ENCODE measurements at places on chromosomes 5 and 9.

DNA sequence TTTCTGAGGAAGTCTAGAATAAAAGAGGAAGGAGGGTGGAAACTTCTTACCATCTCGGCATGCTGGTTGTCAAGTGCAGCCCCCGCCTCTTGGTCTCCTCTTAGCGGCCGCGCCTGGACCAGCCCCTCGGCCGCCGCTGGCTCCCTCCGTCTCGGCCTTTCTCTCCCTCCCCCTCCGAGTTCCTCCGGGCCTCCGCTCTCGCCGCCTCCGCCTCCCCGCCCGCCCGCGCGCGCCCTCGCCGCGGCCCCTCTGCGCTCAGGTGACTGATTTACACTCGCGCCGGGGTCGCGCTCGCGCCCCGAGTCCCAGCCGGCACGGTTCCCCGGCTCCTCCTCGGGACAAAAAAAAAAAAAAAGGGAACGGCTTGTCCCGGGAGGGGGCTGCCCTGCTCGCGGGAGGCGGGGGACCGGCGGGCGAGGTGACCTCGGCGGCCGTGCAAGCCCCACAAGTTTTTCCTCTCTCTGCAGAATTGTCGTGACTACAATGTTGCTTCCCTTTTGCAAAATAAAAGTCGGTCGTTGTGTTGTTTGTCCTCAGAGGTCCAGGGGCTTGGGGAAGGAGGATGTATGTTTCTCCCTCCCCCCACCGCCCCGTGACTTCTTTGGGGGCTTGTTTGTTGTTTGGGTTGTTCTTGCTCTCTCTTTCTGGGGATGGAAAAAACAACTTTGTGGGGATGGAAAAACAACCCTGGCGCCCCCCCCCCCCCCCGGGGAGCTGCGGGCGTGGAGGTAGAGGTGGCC, at the start of gene BNC2:
TSS of gene BNC2 (minus strand) at position 75 of the 740 bp plus-strand sequence. CDS start at position 53, 22 bp downstream.
- no peak for DNase-seq

DNA sequence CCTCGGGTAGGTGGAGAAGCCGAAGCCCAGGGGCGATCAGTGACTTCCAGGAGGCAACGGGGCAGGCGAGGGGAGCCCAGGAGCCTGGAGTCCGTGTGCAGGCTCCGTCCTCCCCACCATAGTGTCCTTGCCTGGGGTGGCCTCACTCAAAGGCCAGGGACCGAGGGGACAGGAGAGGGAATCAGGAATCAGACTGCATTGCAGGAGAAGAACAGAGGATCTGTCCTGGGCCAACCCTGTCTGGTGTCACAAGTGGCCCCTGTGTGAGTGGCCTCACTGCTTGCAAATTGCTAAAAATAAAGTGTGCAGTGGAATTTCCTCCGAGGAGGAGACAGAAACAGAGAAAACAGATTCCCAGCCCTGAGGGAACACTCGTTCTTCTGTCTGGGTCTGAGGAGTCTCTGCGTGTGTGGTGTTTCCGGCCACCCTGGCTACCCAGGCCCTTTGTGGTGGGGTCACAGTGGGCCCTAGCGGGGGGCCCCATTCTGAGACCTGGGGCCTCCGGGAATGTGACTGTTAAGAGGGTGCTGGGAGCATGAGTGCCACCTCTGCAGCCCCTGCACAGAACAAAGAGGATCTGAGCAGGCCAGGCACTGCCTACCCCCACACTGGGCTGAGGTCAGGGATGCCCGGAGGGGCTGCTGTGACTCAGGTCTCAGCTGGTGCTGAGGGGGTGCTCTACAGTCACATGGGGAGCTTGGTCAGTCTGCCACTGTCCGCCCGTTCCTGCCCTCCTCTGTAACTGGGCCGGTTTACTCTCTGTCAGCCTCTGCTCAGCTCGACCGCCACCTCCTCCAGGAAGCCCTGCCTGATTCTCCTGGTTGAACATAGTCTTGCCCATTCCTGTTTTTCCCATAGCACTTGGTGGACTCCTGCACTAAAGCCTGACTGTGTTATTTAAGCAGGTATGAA, 7.4 kb downstream of the TRAF1 start:
- no peak for DNase-seq

DNA sequence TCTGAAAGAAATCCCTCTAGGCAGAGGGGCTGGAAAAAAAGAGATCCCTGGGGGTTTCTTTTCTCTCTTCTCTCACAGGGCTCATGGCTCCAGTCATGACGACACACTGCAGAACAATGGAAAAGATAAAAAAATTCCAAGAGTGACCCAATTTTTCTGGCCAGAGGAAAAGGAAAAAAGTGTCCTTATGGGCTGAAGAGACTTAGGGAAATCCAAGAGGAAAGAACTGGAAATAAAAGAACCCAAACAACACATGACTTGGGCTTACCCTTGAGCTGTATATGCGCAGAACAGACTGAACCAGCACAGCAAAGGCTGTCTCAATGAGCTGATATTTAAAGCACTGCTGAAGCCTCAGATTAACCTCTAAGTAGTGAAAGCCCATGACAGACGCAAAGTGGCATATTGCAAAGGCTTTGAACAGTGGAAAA, 102.4 kb downstream of the SMIM23 start:
- DNase-seq, result no peak

- no peak for DNase-seq
Observed at GRCh38 chr9:134437403-134438194, 111.3 kb downstream of the RXRA start.

DNA sequence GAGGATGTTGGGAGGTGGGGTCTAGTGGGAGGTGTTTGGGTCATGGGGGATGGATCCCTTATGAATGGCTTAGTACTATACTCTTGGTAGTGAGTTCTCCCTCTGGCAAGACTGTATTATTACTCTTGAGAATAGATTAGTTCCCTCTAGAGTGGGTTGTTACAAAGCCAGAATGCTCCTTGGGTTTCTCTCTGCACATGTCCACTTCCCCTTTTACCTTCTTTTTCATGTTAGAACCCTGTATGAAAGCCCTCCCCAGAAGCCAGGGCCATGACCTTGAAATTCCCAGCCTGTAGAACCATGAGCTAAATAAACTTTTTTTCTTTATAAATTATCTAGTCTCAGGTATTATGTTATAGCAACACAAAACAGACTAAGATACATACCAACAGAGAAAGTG, 31.1 kb downstream of the SLC24A2 start:
- no peak for DNase-seq

- no peak for DNase-seq
Observed at GRCh38 chr9:14627513-14627912, 65.7 kb downstream of the ZDHHC21 start.

- DNase-seq, result peak; percentile 97
Observed at GRCh38 chr9:35657546-35658136, at the start of gene RMRP. RMRP (minus strand) TSS chr9:35658019.

- no peak for DNase-seq
Observed at GRCh38 chr5:77791356-77791755, 15.2 kb upstream of the TBCA start.

DNA sequence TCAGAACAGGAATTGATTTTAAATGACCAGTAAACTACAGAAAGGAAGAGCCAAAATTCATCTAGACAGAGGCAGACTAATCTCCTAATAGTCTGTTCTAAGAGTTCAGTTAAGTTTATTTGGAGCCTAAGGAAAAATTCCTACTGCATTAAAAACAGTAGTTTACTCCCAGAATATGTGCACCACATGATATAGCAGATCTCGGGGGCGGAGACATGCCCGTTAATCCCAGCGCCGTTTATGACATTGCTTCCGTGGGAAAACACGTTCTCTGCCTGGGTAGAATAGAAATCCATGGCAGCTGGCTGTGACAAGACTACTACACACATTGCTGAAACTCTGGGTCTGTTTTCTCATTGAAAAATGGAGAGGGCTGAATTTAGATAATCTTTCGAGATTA, 11.4 kb downstream of the HABP4 start:
- no peak for DNase-seq

DNA sequence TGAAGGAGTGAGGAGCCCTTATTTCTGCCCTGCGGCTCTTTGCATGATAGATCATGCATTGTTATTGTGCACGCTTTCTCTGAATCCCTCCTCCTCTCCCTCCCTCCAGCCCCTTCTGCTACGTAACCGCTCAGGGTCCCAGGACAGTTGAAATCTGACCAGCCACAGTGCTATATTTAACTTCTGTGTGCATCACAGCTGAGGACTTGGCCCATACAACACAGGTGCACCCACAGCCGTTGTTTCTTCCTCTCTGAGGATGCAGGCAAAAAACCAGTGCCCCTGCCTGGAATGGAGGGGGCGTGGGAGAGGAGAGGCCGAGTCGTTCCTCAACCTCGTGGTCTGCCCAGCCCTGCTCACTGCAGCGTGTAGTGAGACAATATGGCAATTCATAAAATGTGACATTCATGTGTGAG, 335.6 kb upstream of the CLINT1 start:
- DNase-seq, result no peak

GRCh38 chr9:137970686-137971476, 93.3 kb downstream of the CACNA1B start:
- DNase-seq, result no peak

DNA sequence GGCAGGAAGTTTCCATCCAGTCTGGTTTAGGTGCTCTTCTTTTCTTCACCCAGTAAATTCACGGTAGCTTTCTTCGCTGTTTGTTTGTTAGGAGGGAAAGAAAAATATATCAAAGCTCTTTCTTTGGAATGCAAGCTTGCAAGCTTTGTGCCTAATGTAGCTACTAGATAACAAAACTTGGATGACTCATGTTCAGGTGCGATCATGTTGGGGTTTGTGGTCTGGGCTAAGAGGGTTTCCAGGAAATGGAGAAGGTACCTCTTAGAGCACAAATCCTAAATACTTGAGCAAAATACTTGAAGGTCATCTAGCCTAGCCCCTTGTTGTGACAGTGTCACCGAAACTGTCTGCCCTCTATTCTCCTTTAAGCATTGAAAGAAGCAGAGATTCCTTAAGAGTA, 17.7 kb downstream of the SRP19 start:
- no peak for DNase-seq

GRCh38 chr5:71576241-71576640, 10.9 kb upstream of the MCCC2 start:
- no peak for DNase-seq

- DNase-seq, result no peak
Observed at GRCh38 chr5:80631278-80632259, 22.9 kb upstream of the MSH3 start.

DNA sequence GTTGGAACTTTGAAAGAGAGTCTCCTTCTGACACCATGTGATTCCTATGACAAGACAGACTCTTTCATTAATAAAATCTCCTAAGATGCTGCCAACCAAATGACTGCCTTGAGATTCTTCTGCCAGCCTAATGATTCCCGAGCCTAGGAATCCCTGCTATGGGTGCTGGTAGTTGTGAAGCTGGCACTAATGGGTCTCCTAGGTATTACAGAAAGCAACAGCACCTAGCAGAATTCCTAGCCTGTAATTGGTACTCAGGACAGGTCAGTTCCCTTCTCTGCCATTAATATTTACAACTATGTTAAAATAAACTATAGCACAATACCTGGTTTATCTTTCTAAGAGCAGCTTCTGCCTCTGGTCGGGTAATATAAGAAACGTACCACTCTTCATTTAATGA, 19.3 kb downstream of the C5orf58 start:
- DNase-seq, result no peak

- no peak for DNase-seq
Observed at GRCh38 chr5:91212714-91213092, 170.4 kb downstream of the ARRDC3 start.

DNA sequence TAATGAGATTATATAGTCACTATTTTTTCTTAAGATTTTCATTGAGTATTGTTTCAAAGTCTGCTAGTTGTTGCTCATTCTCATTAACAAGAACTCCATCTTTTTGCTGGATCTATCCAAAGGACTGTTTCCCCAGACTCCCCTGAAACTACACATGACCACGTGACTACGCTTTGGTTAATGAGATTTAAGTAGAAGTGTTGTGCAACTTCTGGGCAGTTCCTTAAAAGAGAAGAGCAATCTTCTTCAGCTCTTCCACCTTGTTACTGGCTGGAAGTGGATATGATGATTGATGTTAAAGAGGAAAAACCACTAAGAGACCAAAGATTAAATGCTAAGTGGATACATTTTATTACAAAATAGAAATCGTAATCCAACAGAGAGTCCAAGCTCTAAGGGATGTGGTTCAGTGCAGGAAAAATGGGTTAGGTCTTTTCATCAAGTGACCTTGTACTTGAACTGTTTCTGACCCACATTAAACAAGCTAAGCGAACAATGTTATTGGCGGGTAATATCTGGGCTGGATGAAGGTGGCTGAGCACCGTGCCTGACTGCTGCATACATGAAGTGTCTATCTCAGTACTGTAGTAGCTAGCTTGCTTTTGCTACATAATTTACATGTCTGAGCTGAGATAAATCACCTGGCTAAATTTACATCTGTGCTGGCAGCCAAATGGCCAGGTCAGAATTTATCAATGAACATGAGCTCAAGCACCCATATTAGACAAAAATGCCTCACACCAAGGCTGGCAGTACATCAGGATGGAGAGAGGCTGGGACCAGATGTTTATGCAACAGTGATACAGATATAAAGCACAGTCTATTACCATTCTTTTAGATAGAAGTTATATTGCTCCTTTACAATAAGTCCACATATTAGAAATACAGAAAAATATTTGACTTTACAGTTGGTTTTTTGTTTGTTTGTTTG, 7.5 kb upstream of the CTNNAL1 start:
- DNase-seq, result no peak

DNA sequence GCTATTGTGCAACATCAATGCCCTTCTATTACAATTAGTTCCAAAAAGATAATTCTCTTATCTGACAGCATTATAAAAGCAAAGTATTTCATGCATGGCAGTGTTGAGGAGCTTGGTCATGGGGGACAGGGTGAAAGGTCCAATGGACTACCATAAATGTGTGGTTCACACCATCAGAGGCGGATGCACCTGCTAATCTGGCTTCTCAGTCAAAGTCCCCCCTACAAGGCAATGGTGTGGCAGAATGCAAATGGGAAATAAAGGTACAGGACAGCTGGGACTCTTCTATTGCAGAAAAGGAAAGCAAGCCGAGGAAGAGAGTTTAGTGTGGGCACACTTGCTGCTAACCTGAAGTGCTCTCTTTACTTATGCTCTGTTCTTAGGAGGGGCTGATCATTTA, 369.1 kb downstream of the NDUFS4 start:
- DNase-seq, result no peak

DNA sequence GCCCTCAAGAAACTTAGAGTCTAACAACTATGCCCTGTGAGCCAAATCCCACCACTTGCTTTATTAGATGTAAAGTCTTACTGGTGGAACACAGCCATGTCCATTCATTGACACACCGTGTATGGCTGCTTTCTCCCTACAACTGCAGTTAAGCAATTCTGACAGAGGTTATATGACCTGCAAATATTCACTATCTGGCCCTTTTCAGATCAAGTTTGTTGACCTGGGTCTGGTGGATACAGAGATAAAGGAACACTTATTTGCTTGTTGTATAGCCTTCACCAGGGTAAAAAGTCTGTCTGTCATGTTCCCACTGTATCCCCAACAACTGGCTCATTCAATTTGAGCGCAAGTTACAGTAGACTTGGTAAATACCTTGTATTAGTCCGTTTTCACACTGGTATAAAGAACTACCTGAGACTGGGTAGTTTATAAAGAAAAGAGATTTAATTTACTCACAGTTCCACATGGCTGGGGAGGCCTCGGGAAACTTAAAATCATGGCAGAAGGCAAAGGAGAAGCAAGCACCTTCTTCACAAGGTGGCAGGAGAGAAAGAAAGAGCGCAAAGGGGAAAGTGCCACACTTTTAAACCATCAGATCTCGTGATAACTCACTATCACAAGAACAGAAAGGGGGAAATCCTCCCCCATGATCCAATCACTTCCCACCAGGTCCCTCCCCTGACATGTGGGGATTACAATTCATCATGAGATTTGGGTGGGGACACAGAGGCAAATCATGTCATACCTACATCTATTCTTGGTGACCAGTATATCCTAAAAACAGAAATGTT, 27.9 kb downstream of the DEPDC1B start:
- DNase-seq, result no peak

All from kidney capillary endothelial cell (primary cell).